ENCODE measurements at places on chromosomes 16 and 17. TPM values are rescaled to one million over a fixed set of nuclear protein-coding genes. Genes with fewer than 3 reads are reported as not detected.
A peak's percentile ranks its signal among the peaks of the same experiment; 100 is the strongest.

GRCh38 chr17:51907041-51907440 lies 251.5 kb downstream of the CA10 start:
- no peak for DNase-seq

DNA sequence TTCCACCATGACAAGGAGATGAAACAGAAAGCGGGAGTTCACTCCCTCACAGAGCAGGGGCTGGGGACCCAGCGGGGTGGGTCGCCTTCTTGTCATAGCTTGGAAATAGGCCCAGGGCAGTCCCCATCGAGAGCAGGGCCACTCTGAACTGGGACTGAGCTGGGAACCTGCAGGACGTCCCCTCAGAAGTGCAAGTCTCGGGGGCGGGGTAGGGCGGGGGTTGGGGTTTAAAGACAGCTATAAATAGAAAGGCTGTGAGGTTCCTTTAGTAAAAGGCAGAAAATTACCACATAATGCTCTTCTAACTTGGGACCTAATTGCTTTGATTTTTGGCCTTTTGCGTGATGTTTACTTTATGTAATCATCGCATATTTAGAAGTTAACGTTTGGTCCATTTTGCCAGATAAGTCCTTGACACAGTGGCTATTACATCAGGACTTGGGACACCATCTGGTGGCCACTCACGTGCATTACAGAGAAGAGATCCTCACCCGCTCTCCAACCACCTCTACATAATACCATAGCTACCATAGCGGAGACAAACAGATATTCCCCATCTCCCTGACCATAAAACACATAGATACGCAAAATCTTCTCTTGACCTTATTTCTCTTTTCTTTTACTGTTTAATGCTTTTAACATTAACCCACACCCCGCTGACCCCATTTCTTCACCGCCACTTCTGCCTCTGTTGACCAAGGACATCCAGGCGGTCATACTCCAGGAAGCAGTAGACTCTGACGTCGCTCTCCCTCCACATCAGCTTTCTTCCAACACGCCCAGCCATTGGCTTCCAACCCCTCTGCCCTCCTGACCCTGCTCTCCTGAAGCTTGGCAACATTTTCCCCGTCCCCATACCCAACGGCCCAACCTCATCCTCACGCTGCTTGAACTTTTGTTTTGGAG lies 27.5 kb upstream of the PIK3R6 start:
- peak; percentile 85 for DNase-seq

CYB5B gene
- 61.8 TPM for total RNA-seq

DNA sequence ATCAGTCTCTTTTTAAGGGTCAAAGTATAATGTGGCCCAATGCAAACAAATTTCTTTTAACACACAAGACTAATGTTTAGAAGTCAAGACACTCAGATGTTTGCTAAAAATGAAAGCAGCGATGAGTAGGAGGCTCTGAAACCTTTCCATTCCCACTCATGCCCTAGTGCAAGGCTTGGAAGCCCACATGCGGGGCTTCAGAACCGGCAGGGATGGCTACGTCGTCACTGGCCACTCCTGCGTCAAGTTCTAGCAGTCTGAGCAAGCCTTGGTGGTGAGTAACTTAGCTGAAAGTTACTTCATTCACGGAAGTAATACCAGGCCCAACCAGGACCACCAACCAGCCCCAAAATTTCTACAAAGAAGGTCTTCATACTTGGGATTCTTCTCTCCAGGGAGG lies 14.8 kb upstream of the TMED6 start:
- DNase-seq = no peak

DNA sequence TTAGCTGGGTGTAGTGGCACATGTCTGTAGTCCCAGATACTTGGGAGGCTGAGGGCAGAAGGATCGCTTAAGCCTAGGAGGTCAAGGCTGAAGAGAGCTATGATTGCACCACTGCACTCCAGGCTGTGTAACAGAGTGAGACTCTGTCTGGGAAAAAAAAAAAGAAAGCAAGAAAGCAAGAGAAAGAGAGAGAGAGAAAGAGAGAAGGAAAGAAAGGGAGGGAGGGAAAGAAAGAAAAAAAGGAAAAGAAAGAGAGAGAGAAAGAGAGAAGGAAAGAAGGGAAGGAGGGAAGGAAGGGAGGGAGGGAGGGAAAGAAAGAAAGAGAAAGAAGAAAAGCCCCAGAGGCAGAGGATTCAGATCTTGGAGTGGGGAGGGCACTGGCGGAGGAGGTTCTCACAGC lies 6.5 kb downstream of the DHX58 start:
- DNase-seq = no peak

HS3ST2 gene
- 8.1 TPM for total RNA-seq
